ENCODE measurements at places on chromosomes 7 and 10.

DNA sequence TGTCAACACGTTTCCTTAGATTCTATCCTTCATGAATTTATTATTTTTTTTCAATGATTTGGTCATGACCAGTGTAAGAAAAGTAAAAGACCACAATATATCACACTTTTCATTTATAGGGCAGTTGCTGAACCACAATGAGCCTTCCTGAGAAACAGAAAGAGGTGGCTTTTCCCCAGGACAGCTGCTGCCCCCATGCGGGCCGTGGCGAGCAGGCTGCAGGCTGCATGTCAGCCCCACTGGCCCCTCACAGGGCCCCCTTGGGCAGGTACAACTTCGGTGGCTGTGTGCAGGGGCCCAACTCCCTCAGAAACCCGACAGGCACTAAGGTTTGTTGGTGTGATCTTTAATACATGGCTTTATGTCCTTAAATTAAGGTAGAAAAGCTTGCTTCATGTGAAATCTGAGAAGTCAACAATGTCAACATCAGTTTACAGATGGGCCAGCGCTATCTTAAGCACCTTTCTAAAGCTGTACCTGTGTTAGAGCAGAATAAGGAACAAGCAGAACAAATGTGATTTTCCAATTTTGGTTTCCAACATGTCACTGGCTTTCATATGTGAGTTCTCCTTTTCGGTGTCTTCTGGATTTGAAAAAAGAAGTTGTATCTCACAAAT is 10.6 kb downstream of the BEND7 start:
- DNase-seq = no peak

DNA sequence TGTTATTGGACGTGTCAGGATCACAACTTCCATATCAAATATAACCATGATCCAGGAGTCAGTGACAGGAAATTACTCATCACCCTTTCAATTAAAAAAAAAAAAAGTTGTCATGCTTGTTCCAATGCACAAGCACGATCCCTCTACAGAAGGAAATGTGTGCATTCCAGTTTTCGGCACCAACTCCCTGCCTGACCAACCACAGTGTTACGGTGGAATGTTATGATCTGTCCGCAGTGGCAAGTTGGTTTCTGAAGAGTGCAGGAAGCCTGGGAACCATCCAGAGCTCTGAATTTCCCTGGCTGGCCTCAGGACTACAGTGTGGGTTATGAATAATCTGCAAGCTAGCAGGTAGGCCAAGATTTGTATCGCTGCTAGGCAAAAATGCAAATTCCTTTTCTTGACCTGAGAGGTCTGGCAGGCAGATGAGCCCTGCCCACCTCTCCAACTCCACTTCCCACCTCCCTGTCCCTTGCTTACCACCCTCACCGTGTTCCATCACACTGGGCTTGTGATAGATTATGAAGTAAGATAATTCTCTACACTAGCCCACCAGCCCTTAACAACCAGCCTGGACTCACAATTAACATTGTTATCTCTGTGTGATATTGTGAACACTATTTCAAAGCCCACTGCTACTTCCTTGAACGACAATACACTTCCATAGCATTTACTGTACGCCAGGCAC is 20.4 kb downstream of the FRMPD2 start:
- no peak for DNase-seq

DNA sequence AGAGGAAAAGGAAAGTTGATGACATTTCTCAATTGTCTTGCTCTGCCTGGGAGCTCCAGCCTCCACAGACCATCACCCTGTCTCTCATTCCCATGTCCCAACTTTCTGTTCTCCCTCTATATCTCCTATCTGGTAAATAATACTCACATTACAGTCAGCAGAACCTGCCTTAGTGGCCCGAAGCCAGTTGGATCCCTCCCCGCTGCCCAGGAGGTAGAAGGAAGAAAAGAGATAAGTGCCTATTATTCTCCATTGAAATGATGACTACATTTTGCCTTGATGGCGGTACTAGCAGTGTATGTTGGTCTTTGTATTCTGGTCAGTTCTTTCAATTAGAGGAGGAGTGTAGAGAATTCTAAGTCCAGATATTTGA is 91.9 kb downstream of the CSTF2T start:
- no peak for DNase-seq

DNA sequence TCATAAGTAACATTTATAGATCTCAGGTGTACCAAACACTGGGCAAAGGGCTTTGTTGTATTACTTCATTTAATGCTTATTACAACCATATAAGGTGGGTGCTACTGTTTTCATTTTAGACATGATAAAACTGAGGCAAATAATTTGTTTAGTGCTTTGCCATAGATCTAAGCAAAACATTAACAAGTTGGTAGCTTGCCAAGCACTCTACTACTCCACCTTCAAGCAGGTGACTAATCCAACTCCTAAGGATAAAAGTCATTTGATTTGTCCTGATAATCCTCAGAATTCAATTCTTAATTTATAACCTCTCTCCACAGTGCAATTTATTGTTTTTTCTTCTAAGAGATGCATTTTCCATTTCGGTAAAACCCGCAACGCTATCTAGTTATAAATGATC is 646.4 kb downstream of the GRM8 start:
- no peak for DNase-seq

DNA sequence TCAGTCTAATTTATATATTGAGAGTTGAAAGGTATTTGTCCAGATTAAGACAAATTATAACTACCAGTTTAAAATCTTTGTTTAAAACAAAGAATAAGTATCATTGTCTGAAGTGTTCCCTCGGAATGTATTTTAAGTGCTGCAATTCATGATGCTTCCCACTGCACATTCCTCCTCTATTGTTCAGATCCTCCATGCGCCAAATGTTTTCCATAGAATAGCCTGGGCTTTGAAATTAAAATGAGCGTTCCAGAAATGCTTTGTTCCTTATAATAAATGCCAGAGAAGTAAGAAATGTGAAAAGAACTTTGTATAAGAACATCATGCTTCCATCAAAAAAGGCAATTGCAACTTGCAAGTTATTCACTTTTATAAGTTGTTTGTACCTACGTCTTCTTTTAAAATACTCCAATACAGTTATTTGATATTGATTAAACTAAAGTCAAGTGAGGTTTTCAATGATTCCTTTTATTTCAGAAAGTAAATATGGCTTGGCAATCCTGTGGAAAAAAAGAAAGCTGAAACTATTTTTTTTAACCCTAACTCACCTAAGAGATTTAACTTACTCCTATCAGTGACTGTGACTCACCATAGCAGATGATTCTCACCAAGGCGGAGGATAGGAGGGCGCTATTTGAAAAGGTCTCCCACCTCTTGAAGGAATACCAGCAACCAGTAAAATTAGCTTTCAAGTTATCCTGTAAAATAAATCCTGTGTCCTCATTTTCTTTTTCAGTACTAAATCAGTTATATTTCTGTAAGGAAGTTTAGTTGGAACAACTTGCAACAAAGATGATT is 85.8 kb downstream of the CTNNA3 start:
- no peak for DNase-seq

DNA sequence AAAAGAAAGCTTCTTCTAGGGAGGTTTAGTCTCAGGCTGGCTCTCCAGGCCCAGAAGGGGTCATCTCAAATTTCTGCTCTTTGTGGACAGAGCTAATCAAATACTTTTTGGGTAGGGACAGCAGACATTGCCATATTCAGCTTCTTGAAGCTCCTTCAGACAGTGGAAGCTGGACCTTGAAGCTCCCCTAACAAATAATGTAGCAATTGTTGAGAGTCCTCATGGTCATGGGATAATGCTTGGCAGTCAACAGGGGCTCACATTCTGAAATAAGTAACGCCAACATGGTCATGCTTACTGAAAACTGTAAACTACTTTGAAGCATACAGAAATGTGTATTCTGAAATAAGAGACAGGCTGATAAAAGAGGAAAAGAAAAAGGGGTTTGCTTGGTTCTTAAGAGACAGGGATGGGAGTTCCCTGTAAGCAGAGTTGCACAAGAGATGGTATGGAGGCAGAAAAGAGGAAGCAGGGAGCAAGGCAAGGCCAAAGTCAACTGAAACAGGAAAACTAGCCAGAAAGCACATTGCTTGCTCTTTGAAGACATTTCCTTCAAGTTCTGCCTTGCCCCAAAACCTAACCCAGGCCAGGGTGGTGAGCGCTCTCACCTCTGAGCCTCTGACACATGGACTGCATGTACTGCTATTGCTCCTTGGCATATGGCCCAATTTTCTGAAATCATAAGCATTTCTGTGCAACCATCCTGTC is 53.1 kb upstream of the KMT2E start:
- no peak for DNase-seq

Data from stimulated activated CD4-positive, alpha-beta T cell treated with anti-CD3 and anti-CD28 coated beads, Interleukin-1b, Interleukin-23, amount 100 ng/mL, for 1 hour (primary cell).